ENCODE measurements at places on chromosomes 7 and 10.

DNA sequence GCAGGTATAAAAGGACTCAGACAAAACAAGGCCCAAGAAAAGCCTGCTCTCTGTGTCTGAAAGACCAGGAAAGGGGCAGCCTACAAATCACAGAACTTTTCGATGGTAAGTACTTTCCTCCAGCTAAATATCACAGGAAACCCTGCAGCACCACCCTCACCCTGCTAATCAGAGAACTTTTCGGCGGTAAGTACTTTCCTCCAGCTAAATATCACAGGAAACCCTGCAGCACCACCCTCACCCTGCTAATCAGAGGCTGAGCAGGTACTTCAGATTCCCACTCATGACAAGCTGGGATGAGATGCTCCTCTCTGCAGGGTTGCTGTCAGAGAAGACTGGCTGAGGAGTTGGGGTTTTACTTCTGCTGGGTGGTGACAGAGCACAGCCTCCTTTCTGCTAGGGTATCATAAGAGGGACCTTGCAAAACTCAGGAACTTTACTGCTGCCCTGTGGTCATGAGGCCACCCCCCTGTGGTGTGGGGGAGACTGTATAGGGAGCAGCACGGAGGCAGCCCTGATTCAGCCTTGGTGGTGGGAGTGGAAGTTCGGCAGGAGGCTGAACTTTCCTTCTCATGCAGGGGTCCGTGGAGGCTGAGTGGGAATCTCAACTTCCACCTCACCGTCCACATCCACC, 7.2 kb downstream of the WDR37 start:
- DNase-seq: no peak

- no peak for DNase-seq
Measured at GRCh38 chr7:16609842-16610450, 35.6 kb downstream of the ANKMY2 start.

DNA sequence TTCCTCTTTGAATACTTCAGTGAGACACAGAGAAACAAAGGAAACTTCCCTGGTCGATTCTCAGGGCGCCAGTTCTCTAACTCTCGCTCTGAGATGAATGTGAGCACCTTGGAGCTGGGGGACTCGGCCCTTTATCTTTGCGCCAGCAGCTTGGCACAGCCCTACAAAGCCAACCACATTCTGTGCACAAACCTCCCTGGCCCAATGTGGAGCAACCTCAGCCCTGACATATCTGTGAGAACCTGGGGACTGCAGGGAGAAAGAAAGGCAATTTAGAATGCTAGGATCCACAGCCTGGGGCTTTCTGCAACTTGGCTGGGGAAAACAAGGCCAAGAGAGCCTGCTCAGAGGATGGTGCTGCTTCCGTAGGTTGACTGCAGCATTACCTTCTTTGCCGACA, 63.5 kb upstream of the PRSS58 start:
- DNase-seq: no peak

DNA sequence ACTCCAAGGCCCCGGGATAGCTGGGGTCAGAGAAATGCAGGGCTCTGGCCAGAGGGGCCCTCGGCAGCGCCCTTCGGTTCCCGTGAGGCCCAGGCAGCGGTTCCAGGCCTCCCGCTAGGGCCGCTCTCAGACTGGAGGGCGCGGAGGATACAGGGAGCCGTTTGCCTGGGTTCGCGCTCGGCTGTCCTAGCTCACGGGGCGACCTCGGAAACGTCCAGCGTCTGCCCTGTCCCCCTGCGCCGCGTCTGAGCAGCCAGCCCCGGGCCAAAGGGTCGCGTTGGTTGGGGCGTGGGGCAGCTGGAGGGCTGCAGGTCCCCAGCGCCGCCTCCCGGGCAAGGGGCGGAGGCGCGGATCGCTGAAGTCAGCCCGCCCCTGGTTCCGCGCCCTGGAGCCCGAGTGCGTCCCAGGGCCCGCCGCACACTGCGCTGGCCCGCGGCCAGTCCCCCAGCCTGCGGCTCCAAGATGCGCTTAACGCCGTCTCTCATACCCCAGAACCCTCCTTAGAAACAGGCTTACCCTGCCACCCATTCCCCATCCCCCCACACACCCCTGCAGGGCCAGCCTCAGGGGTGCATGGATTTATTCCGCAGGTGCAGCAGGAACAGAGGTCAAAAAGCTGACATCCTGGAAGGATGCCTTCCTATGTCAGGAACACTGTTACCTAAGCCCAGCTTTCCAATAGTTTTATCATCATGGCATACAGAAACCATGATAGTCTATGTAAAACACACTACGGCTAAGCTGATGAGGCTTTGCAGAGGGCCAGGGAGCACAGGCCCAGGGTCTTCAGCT, 22.1 kb upstream of the OPN4 start:
- no peak for DNase-seq

Data from cortex of kidney (tissue), 1 donor.